ENCODE measurements at places on chromosomes 16 and 17. TPM values are rescaled to one million over a fixed set of nuclear protein-coding genes. Genes with fewer than 3 reads are reported as not detected.
A peak's percentile ranks its signal among the peaks of the same experiment; 100 is the strongest.

GRCh38 chr16:73047536-73048291 is at the start of gene ZFHX3:
Gene ZFHX3, minus strand, starts transcription at chr16:73048128. Its CDS starts 87,983 bp downstream, at chr16:72960145.
- DNase-seq, result no peak

DNA sequence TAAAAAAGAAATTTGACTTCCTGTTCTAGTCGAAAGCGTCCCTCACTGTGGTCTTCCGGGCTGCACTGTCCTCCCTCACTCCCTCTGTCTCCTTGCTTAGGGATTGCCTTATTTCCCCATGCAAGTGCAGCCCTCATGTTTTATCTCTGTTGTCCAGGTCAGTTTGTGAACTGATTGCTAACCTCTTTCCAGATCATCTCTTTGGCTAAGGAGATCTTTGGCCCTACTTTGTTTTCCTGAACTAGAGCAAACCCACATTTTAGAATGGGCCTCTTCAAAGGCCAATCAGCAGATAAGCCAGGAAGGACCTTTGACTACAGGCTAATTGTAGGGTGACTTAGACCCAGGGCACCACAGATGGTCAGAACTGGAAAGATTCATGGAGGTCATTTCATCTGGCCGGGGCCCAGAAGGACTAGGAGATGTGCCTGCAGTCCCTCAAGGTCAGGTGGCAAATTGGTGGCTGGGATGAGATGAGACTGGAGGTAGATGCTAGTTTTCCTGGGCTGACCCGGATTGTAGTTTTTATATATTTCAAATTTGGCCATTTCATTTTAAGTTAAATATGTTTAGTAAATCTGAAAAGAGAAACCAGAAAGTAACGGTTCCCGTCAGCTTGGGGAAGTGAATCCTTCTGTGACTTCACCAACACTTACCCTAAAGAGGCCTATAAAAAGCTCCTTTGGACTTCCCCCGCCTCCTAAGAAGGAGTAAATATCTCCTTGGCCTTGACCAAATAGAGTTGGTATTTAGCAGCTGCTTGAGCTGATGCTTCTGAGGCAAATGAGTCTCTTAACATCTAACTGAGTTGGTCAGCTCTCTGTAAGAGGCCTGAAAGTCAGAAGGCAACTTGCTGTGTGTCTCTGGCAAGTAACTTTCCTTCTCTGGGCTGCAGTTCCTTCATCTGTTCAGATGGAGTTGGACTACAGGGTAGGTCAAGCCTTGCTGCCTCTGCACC is 6.2 kb upstream of the SLC25A19 start:
- peak; percentile 48 for DNase-seq

The FAM171A2 gene
- 8.6 TPM for total RNA-seq

The AGRP gene
- not detected for total RNA-seq

The IL21R gene
- 0.51 TPM for total RNA-seq

The AMZ2 gene
- total RNA-seq, result 41.1 TPM

DNA sequence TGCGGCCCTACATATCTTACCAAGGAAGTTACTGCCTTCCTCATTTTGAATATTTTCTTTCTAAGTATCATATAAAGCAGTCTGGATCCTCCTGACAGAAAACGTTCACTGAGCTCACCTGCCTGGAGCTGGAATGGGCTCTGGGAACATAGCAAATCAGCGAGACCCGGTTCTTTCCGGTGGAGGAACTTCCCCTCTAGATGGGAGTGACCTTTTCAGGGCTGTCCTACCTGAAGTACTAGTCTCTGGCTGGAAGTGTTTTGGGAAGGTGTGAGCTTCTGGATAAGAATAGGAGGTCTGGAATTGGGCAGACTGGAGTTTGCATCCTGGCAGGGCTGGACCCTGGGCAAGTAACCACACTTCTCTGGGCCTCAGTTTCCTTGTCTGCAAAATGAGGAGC is 79.3 kb downstream of the SDR42E1 start:
- no peak for DNase-seq

DNA sequence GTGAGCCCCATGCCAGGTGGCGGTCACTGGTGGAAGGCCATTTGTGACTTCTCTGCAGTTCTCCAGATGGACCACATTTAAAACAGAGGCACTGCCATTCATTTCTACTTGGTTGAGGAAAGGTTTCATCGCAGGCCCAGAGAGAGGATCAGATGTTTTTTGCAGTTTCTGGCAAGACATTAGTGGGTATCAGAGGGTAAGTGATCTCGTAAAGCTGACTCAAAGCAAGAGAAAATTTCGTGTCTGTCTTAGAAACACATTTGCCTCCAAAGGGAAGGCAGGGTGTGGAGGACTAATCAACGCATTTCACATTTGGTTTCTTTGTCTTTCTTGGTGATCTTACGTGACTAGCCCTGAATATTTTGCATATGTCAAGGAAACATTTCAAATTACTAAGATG is 81.8 kb downstream of the PRKCB start:
- DNase-seq, result no peak

DNA sequence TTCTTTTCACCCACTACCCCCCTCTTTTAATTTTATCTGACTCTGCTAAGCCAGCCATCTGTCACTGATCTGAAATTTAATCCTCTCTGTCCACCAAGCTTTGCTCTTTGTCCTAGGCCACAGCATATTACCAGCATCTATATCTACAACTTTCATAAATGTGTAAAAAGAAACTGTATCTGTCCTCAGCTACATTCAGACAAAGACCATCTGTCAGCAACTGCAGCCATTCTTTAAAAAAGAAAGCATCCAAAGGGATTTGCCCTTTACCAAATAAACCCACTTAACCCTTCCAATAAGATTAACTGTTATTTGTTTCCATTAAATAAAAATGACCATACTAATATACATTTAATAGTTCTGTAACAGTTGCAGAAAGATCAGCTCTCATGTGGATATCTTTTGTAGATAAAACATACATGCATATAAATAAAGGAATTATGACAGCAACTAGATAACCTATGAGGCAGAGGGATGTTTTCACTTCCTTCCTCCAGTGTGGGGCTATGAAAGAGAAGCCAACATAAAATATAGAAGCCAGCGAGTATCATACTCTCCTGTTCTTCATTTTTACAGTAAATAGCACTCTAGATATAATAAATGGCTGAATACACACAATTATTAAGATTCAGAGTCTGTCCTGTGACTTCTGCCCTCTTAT is 602.5 kb upstream of the SALL1 start:
- DNase-seq, result no peak

DNA sequence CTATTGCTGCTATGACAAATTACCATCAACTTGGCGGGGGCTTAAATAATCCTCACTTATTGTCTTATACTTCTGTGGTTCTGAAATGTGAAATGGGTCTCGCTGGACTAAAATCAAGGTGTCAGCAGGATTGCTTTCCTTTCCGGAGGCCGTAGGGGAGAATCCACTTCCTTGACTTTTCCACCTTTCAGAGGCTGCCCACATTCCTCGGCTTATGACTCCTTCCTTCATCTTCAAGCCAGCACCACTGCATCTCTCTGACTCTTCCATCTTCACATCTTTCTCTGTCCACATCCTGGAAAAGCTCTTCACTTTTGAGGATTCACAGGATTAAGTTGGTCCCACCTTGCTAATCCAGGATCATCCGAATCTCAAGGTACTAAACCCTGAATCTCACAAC is 217.8 kb downstream of the GRIN2A start:
- DNase-seq, result no peak

The KRT20 gene
- 0.44 TPM for total RNA-seq

DNA sequence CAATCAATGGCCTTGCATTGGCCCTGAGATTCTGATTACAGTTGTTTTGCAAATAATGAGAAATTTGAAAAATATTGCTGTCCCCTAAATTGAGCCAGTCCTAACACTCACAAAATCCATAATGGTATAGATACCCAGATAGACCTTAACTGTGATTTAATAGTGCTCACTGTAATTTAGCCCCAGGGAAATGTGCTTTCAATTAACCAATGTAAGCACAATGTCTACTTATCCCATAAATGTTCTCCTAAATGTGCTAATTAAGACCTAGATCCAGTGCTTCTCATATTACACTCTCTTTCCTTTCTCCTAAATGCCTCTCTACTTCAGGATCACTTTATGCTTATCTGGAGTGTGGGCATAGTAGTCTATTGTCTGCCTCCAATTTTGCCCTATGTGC is 417.8 kb upstream of the CCL2 start:
- DNase-seq, result no peak

- DNase-seq, result no peak
Observed at GRCh38 chr16:66020046-66020445, 346.4 kb upstream of the CDH5 start.

GRCh38 chr17:30720013-30720471 is 104.5 kb downstream of the CRLF3 start:
- DNase-seq, result no peak

Data from K562 (cell line).